ENCODE measurements at places on chromosomes 6 and 20.

DNA sequence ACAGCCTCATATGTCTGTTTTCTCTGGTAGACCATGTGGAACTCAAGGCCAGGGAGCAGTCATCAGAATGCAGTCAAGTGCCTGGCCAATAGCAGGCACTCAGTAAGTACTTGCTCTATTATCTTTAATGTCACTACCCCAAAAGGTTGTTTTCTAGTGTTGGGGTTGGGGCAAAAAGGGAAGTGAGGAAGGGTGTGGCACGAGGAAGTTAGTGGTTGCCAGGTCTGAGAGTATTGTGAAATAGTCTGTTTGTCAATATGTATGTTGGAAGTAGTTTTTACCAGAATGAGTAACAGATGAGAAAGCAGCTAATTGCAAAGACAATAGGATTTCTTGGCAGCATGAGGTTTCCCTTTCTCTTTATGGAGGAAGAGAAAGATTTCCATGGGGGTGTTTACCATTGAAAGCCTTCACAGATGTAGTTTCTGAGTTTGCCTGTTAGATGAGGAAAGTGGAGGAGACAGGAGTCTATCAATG lies 59.5 kb upstream of the ARMH2 start:
- DNase-seq: no peak

- DNase-seq: no peak
Observed at GRCh38 chr6:14476793-14477531, 359.4 kb downstream of the CD83 start.

- no peak for DNase-seq
Observed at GRCh38 chr20:17854307-17854903, 114.2 kb downstream of the SNX5 start.

DNA sequence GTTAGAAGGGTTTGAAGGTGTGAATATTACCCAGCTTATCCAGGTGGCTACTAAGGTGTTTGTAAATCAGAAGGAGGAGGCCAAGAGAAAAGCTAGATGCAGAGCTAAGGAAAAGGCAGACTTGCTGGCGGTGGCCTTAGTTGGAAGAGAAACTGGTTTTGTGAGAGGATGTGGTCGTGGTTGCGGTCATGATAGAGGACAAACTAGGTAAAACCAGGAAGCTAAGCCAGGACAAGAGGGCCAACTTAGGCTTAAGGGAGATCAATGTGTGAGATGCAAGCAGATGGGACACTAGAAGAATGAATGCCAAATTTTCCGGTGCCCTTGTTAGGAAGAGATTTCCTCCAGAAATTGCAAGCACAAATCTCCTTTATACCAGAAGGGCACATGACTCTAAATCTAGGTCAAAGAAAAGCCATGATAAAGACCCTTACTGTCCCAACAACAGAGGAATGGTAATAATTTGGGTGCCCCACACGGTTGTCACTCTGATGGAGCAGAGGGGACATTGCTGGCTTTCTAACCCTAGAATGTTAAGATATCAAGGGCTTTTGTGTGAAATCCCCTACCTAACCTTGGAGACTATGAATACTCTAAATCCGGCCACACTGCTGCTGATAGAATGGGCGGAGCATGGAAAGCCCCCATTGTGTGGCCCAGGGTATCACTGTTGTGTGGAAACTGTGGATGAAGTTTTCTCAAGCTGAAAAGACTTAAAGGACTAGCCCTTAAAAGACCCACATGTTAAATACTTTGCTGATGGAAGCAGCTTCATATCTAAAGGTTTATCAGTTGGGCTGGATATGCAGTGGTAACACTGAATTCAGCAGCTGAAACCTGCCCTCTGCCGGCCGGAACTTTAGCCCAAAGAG lies 7.8 kb downstream of the IL22RA2 start:
- peak; percentile 8 for DNase-seq

GRCh38 chr20:18702736-18703135 lies 110.8 kb upstream of the SCP2D1 start:
- no peak for DNase-seq

DNA sequence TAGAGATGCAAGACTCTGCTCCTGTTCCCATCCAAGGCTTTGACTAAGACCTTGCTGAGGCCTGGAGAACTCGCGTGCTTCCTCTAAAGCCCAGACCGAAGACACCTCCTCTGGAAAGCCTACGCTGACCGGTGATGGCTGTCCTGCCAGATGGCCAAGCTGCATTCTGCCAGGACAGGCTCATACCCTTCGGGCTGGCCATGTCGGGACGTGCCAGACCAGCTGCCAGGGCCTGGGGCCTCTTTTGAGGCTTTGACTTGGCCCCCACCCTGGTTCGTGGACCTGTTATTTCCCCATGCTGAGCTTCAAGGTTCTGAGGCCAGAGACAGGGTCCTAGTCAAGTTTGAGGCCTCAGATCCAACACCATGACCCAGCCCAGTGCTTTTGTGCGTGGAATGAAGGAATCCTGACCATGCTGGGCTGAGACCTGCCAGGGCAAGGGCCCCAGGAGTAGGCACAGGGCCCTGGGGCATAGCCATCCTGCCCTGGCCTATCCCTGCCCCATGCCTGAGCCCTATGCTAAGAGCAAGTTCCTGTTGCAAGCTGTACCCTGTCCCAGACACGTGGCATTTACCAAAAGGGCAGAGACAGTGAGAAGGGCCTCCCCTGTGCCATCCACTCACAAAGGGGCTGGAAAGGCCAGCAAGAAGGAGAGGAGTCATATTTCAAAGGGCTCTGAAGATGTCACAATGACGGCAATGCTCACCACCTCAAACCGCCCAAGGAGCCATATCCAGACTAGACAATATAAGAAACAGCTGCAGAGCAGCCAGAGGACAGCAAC lies 42.8 kb downstream of the MRPL14 start:
- DNase-seq: no peak

- DNase-seq: no peak
Observed at GRCh38 chr6:82870582-82871172, 195.0 kb downstream of the UBE3D start.

GRCh38 chr20:4088766-4089165 lies 73.4 kb upstream of the RNF24 start:
- no peak for DNase-seq

- DNase-seq: no peak
Observed at GRCh38 chr6:96162711-96163120, 146.9 kb downstream of the FUT9 start.
